Fibroblast of skin of right biceps (primary cell): ENCODE measurements at places on chromosomes 7 and 10.
A peak's percentile ranks its signal among the peaks of the same experiment; 100 is the strongest.

- DNase-seq: peak; percentile 13
These were observed 33.6 kb downstream of the THNSL1 start for GRCh38 chr10:25049966-25050365.

DNA sequence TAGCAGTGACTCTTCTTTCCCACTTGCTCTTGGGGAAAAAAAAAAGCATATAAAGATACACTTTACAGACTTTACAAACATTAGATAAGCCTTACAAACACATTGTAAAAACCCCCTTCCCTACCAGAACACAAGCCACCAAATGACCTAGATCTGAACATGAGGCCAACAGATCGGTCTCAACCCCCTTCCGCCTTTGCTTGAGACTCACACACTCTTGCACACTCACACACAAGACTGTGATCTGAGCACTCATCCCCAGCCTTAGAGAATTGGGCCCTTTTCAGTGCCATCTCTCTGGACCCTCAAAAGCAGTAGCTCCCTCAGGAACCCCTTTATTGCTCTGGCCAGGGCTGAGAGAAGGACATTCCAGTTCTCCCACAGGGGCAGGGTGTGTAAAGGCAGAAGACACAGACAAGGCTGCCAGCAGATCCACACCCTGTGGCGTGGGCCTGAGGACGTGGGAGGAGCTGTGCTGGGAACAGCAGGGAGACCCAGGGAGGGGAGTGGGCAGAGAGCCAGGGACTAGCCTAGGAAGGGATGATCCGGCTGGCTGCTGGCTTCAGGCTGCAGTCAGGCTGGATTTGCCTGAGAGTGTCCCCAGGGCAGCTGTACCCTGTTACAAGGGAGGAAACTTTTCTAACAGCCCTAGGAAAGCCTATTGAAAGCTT lies 206.7 kb downstream of the KIAA1217 start:
- DNase-seq: peak; percentile 31

DNA sequence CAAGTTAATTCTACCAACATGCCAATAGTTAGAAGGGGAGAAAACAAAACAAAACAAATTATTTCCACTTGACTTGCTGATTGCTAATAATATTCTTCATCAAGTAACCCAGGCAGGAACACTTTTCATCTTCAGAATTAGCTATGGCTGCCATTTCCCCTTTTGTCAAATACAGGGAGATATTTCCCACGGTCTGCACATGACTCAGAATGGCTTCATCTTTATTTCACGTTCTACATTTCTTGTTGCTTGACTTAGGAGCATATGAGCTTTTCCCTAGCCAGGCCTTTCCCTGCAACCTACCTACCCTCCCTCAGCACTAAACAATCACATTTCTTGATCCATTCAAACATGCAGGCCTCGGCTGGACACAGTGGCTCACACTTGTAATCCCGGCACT lies 6.5 kb downstream of the CPVL start:
- DNase-seq: peak; percentile 24

DNA sequence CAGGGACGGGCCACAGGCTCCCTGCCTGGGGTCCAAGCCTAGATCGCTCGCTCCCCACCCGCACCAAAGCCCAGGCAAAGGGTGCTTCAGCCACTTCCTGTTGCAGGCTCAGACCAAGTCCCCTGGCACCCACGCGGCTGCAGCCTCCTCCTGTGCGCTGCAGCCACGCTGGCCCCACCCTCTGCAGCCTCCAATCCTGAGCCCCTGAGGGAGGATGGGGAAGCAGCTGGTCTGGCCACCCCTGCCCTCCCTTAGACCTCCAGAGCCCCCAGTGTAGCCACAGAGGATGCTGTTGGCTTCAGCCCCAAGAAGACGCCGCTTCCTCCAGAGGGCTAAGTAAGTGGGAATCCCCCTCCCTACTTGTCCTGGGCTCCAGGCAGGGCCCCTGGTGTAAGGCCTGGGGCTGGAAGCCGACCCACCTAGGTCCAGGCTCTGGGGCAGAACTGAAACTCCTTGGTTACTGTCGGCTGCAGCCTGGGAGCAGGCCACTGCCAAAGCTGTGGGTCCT lies 9.4 kb downstream of the LIMK1 start:
- no peak for DNase-seq

DNA sequence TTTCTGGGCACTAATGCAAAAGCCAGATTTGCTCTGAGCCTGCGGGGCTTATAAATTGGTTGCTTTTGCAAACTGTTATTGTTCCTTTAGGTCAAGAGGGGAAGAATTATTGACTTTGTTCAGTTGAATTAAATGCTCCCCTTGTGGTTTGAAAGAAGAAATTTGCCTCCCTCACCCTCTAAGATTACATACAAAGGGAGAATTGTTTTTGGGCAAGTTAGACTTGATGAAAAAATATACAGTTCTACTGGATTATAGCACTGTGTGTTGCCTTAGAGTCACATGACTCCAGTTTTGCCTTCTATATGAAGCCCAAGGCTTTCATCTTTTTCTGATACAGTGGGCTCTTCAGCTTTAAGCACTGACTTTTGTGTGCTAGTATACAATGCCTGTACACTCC lies 1265.8 kb upstream of the LRRTM3 start:
- DNase-seq: no peak

- DNase-seq: no peak
These were observed 22.4 kb downstream of the FGFBP3 start for GRCh38 chr10:91886954-91887271.

- no peak for DNase-seq
These were observed 73.7 kb upstream of the PPIF start for GRCh38 chr10:79273604-79274003.

GRCh38 chr7:100867040-100867775 lies at the start of gene TRIP6:
Gene TRIP6 (plus strand): TSS chr7:100867387. CDS start chr7:100867498, 111 bp downstream.
- DNase-seq: peak; percentile 98

DNA sequence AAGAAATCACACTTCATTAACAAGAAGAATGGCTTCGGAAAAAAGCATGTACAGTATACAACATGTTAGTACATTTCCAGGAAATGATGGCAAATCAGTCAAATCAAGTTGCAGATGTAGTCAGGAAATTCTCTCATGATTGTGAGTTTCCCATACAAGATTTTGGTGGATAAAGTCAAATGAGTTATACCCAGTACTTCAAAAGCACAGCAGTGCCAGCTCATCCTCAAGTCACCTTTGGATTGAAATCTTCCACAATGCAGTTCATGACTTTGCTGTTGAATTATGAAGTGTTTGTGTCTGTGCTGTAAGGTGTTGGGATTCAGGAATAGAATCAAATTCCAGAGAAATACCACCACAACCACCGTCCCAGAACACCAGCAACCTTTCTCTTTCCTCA lies 301.3 kb upstream of the BMPER start:
- peak; percentile 16 for DNase-seq

GRCh38 chr7:107856806-107857540 lies 34.0 kb upstream of the DLD start:
- no peak for DNase-seq

- no peak for DNase-seq
These were observed 2.8 kb upstream of the SLC29A3 start for GRCh38 chr10:71316056-71316785.

DNA sequence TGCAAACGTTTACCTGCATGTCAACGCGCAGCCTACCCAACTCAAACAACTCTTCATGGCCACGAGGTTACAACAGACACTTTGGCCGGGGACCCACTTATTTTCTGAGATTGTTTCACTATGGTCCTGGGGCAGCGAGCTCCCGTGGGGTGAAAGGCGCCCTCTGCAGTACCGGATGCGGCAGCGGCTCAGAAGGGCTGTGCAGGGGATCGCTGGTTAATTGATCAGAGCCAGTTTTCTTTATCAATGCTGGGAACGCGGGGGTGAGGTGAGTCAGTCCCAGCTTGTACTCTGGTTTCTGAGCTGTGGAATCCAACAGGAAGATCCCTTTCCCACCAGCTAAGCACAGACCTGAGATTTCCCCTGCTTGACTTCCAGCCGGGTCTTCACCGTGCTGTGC lies 366.5 kb upstream of the KLF6 start:
- no peak for DNase-seq

DNA sequence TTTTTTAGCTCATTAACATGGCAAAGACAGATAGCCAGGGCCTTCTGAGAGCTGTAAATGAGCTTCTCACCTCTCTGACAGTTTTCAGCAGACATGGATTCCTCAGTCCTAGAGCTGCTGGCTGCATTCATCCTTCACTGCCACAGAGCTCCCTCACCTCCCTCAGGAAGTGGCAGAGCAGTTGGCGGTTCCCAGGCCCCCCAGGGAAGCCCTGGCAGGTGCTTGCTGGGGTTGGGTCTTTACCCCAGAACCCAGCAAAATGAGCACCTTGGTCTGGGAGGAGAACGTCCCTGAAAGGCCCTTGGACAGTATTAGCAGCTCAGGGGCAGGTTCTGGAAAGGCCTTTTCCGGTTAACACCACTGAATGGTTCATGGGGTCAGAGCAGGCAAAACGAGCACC lies 288.0 kb downstream of the PTPRN2 start:
- no peak for DNase-seq

GRCh38 chr10:17659365-17659764 lies 15.4 kb downstream of the STAM start:
- DNase-seq: no peak

GRCh38 chr10:125802131-125802530 lies 20.9 kb downstream of the UROS start:
- DNase-seq: no peak

DNA sequence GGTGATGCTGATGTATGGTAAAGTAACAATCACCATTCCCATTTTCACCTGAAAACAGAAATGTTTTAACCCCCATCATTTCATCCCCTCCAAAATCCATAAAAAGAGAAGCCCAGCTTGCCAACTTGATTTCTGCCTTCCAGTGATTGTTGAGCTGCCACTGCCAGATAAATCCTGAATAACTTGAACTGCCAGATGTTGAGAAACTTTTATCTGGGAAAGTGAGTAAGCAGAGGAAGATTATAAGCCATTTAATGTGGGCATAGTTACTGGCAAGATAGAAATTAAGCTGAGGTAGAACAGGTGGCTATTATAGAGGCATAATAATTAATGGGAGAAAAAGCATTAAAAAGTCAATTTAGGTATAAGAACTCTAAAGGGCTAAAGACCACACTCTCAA lies 534.1 kb downstream of the ANKRD7 start:
- DNase-seq: no peak

DNA sequence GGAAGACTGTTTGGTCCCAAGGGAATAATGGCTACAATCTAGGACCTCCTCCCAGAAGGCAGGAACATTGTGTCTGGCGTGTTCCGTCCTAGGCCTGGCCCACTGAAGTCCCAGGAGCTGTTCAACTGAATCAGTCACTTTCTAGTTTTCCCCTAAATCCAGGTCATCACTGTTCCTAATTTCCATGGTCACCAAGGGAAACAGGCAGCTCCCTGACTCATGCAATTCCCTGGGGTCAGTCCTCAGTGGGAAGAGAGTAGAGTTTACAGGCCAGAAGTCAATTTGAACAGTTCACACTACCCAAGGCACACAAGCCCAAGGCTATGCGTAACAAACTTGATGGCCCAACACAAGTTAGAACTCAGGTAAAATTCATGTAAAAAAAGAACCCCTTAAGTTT lies 44.0 kb downstream of the CREB3L2 start:
- peak; percentile 76 for DNase-seq

GRCh38 chr7:28163949-28164348 lies 16.6 kb downstream of the JAZF1 start:
- DNase-seq: peak; percentile 55

DNA sequence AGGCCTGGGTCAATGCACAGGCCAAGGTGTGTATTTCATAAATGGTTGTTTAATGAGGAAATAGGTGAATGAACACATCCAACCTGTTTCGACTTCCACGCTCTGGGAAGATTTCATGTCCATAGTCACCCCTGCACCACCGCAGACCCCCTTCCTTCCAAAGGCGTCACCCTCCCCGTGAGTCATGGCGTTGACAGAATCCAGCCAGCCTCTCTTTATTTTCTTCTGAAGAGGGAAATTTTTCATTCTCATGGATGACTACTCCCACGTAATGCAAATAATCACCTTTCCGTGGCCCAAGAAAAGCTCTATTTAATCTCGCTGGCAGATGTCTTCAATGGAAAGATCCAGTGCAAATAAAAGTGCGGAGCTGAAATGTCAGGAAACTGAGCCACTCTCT lies 75.3 kb upstream of the FOXK1 start:
- DNase-seq: no peak

DNA sequence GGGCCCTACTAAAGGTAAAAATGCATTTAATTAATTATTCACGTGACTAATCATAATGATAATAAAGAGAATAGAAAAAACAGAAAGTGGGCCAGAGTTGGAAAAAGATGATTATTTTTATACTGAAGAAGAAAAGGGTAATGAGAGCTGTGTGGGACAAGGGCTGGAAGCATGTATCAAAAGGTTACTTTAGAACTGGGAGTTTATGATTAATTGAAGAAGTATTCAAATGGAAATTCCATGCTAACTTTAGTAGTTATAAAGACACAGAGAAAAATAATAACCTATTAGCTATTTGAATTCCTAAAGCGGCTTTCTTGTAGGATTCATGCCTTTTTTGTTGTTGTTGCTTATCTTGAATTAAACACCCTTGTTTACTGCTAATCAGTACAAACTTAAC lies 49.9 kb downstream of the MKX start:
- peak; percentile 53 for DNase-seq

DNA sequence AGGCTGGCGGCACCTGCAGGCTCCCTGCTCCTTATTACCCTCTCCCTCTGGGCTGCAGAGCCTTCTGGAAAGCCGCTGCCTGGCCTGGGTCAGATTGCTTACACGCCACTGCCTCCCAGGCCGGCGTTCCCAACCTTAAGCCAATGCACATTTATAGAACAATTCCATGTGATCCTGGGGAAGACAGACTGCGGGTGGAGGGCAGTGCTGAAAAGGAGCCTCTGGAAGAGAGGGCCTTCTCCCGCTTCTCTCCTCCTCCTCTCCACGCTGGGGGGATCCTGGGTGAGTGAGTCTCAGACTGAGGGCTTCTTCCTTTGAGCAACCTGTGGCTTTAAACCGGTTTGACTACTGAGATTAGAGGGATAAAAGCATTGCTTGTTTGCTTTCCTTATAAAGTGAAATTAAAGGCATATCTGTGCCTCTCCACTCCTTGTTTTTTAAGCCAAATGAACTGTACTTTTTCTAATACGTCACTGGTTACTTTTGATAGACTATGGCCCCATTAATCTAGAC lies 5.5 kb downstream of the TACC2 start:
- no peak for DNase-seq

- peak; percentile 96 for DNase-seq
These were observed 174.8 kb downstream of the KIAA1217 start for GRCh38 chr10:24383681-24384106.

GRCh38 chr7:69670701-69671100 lies 72.4 kb downstream of the AUTS2 start:
- peak; percentile 60 for DNase-seq

DNA sequence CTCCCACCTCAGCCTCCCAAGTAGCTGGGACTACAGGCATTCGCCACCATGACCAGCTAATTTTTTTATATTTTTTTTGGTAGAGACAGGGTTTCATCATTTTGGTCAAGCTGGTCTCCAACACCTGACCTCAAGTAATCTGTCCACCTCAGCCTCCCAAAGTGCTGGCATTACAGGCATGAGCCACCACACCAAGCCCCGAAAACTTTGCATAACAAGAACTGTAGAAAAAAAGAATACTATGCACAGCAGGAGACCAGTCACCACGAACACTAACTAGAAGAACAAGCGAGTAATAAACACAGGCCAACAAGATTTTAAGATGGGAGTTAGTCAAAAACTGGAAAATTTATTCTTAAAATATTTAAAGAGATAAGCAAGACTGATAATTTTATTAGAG lies 447.0 kb downstream of the ETV1 start:
- DNase-seq: no peak
